ENCODE measurements at places on chromosomes 7 and 10.

GRCh38 chr7:85567983-85568382 is 381.1 kb upstream of the SEMA3D start:
- no peak overlapping the region for H3K27ac ChIP-seq
- H3K4me1 ChIP-seq: no peaks in the 10 kb centered on the region
- no peaks in the 10 kb centered on the region for H3K27me3 ChIP-seq
- H3K4me3 ChIP-seq: no peak overlapping the region
- H3K36me3 ChIP-seq: no peaks in the 10 kb centered on the region

DNA sequence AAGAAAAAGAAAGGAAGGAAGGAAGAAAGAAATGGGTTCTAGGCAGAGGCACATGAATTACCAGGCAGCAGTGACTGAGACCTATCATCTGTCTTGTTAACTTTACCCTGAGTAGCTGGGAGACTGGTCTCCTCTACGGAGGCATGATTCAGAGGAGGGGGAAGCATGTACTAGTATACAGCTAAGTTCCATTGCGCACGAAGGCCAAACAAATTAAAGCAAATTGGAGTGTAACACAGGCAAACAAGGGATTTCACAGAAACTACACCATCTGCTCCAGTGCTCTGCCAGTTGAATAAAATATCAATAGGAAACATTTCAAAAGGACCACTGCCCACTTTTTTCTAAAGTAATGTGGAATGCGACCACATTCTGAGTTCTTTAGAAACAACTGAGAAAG is 65.9 kb upstream of the RSU1 start:
- no peaks in the 10 kb centered on the region for H3K36me3 ChIP-seq
- no peaks in the 10 kb centered on the region for H3K27me3 ChIP-seq
- no peaks in the 10 kb centered on the region for H3K4me1 ChIP-seq
- no peak overlapping the region for H3K27ac ChIP-seq
- DNase-seq: no peak

GRCh38 chr7:92973293-92973731 is 136.9 kb upstream of the CDK6 start:
- H3K4me1 ChIP-seq: no peaks in the 10 kb centered on the region
- no peak for DNase-seq
- no peaks in the 10 kb centered on the region for H3K36me3 ChIP-seq
- no peaks in the 10 kb centered on the region for H3K27me3 ChIP-seq
- no peak overlapping the region for H3K27ac ChIP-seq

DNA sequence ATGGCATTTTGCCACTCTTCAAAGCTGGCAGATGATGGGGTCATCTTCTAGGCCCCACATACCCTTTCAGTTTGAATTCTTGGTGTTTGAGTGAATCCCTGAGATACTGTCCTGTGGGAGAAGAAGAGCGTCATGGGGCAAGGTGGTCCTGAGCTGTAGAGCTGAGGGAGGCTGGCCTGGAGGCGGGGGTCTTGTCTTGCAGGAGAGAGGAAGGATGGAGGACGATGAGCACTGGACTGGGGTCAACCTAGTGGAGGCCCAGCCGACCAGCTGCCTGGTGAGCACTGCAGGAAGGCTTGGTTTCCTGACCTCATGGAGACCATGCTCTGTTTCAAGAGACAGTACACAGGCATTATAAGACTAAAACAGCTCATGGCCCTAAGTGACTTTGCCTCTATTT is 114.6 kb downstream of the TACC2 start:
- H3K4me3 ChIP-seq: no peak overlapping the region
- no peaks in the 10 kb centered on the region for H3K27me3 ChIP-seq
- DNase-seq: no peak
- H3K36me3 ChIP-seq: no peaks in the 10 kb centered on the region

GRCh38 chr7:81007051-81007450 is 88.2 kb upstream of the SEMA3C start:
- no peaks in the 10 kb centered on the region for H3K27me3 ChIP-seq
- no peak for DNase-seq
- H3K27ac ChIP-seq: no peak overlapping the region
- no peak overlapping the region for H3K4me3 ChIP-seq

GRCh38 chr7:128383776-128384175 is 22.3 kb upstream of the PRRT4 start:
- no peaks in the 10 kb centered on the region for H3K36me3 ChIP-seq
- no peak for DNase-seq
- no peak overlapping the region for H3K4me3 ChIP-seq
- H3K27ac ChIP-seq: no peak overlapping the region

GRCh38 chr10:88162852-88163251 is 299.4 kb downstream of the PTEN start:
- no peak overlapping the region for H3K27ac ChIP-seq
- no peak overlapping the region for H3K4me3 ChIP-seq
- H3K4me1 ChIP-seq: peaks cover 8% of the 10 kb centered on the region
- H3K36me3 ChIP-seq: no peaks in the 10 kb centered on the region

- H3K4me3 ChIP-seq: no peak overlapping the region
- H3K27ac ChIP-seq: no peak overlapping the region
- DNase-seq: no peak
- no peaks in the 10 kb centered on the region for H3K4me1 ChIP-seq
- H3K27me3 ChIP-seq: no peaks in the 10 kb centered on the region
These were observed 23.1 kb upstream of the BMPER start for GRCh38 chr7:33882040-33882837.

DNA sequence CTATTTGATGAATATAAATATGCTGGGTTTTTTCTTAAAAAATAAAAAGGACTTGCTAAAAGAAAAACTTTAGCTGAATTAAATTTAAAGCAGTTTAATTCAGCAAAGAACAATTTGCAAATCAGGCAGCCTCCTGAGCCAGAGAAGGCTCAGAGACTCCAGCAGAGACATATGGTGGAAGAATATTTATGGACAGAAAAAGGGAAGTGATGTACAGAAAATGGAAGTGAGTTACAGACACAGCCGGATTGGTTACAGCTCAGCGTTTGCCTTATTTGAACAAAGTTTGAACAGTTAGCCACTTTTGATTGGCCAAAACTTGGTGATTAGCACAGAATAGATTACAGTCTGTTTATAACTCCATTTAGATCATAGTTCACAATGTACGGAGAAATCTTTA is 110.3 kb downstream of the GAD2 start:
- no peak for DNase-seq
- no peaks in the 10 kb centered on the region for H3K36me3 ChIP-seq
- no peak overlapping the region for H3K4me3 ChIP-seq
- H3K4me1 ChIP-seq: no peaks in the 10 kb centered on the region

GRCh38 chr7:151249732-151250072 is 1.2 kb upstream of the SMARCD3 start:
- peaks cover 91% of the 10 kb centered on the region for H3K27me3 ChIP-seq
- no peak overlapping the region for H3K4me3 ChIP-seq
- no peak for DNase-seq

DNA sequence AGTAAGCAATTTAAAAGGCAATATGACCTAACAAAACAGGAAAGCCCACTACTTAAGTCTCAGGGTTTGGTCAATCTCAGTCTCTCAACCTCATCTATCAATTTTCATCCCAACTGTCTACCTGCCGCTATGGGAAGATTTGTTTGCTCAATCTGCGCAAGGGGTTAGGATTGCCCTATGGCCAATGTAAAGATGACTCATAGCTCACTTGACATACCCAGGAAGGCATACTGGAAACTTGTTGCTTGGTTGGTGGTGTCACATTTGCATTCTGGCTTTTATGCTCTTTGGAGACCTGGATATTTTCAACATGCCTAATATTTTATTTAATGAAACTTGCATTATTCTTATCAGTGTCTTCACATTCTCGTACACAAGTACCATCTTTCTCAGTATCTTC is 78.1 kb upstream of the TMEM196 start:
- H3K27ac ChIP-seq: no peak overlapping the region
- no peaks in the 10 kb centered on the region for H3K4me1 ChIP-seq
- H3K4me3 ChIP-seq: no peak overlapping the region
- H3K27me3 ChIP-seq: no peaks in the 10 kb centered on the region

DNA sequence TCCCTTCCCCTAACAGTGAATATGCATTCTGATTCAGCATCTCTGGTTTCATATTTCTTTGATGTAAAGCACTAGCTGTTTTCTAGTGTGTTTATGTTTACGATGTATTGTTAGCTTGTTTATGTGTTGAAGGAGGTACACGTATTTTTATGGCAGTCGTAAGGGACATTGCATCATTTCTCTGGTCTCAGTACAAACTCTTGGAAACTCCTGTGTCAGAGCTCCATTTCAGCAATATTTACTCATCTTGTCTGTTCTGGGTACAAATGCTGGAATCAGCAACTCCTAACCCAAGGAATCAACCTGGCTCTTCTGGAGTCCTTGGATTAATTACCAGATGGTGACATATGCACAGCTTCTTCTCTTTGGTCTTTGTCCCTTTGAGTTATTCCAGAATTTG is 270.0 kb upstream of the PLXDC2 start:
- H3K27me3 ChIP-seq: no peaks in the 10 kb centered on the region
- no peak overlapping the region for H3K4me3 ChIP-seq
- no peaks in the 10 kb centered on the region for H3K36me3 ChIP-seq

GRCh38 chr10:19946791-19947190 is 130.6 kb downstream of the PLXDC2 start:
- H3K27ac ChIP-seq: no peak overlapping the region
- no peaks in the 10 kb centered on the region for H3K4me1 ChIP-seq
- no peak for DNase-seq

DNA sequence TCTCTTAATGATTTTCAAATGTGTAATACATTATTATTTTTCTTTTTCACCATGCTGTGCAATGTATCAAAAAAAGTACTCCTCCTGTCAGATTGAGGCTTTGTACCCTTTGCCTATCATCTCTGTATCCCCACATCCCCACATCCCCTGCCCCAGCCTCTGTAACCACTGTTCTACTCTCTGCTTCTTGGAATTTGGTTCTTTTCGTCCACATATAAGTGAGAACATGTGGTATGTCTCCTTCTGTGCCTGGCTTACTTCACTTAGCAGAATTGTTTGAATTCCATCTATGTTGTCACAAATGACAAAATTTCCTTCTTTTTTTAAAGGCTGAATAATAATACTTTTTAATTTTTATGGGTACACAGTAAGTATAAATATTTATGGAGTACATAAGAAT is 13.8 kb downstream of the TAF3 start:
- H3K4me3 ChIP-seq: no peak overlapping the region
- H3K27ac ChIP-seq: no peak overlapping the region
- H3K36me3 ChIP-seq: no peaks in the 10 kb centered on the region
- H3K27me3 ChIP-seq: no peaks in the 10 kb centered on the region
- no peaks in the 10 kb centered on the region for H3K4me1 ChIP-seq
- DNase-seq: no peak

DNA sequence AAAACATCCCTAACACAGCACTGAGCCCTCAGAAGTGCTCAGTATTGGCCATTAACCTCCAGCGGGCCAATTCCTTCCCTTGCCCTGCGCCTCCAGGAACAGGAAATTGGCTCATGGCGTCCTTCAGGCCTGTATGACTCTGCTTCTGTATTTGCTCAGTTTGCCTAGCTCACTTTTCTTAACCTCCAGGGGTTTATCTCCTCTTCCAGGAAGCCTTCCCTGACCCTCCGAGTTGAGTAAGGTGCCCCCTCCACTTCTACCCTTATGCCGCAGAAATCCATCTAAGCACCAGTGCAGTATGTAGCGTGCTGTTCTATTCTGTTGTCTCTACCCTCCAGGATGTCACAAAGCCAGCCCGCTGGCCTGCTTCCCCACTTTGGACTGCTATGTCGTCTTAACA is 1.1 kb upstream of the SFXN4 start:
- no peak overlapping the region for H3K27ac ChIP-seq
- no peak for DNase-seq
- H3K27me3 ChIP-seq: no peaks in the 10 kb centered on the region
- peaks cover 8% of the 10 kb centered on the region for H3K4me1 ChIP-seq
- H3K4me3 ChIP-seq: no peak overlapping the region

GRCh38 chr10:121460733-121461132 is 137.5 kb downstream of the FGFR2 start:
- H3K4me3 ChIP-seq: no peak overlapping the region
- H3K27ac ChIP-seq: no peak overlapping the region
- H3K27me3 ChIP-seq: no peaks in the 10 kb centered on the region
- no peak for DNase-seq
- peaks cover 7% of the 10 kb centered on the region for H3K4me1 ChIP-seq

- H3K4me3 ChIP-seq: no peak overlapping the region
- H3K27me3 ChIP-seq: no peaks in the 10 kb centered on the region
- no peaks in the 10 kb centered on the region for H3K36me3 ChIP-seq
- no peak for DNase-seq
These were observed 40.2 kb upstream of the ATP6V0A4 start for GRCh38 chr7:138838166-138838565.

DNA sequence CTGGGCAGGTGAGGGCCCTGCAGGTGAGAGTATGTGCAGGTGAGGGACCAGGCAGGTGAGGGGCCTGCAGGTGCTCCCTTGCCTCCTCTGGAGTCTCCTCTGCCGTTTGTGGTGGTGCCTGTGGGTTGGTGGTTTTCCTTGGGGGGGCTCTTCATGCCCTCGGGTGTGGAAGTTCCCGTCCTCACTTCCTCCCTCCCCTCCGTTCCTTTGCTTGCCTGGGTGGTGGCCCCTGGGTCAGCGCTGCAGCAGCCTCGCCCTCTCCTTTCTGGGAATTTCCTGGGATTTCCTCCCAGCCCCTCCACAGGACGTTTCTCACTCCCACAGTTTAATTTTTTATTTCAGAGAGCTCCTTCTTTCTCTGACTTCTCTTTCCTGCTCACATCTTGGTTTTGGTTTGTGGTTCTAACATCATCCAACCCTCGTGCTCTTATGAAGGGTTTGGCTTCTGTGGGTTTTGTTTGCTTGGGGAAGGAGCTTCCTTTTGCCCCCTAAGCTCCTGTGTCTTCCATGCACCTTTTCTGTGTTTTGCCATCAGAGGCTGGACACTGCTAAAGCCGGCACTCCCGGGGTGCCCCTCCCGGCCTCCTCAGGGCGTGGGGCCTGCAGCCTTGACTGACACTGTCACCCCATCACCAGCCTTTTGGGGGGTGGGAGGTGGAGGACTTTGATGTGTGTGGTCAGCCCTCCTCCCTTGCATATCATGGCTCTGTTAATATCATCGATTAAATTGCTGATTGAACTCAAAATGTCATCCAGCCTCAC is 29.2 kb upstream of the ADGRA1 start:
- DNase-seq: no peak
- no peak overlapping the region for H3K27ac ChIP-seq
- H3K4me1 ChIP-seq: no peaks in the 10 kb centered on the region
- H3K27me3 ChIP-seq: peaks cover 62% of the 10 kb centered on the region

DNA sequence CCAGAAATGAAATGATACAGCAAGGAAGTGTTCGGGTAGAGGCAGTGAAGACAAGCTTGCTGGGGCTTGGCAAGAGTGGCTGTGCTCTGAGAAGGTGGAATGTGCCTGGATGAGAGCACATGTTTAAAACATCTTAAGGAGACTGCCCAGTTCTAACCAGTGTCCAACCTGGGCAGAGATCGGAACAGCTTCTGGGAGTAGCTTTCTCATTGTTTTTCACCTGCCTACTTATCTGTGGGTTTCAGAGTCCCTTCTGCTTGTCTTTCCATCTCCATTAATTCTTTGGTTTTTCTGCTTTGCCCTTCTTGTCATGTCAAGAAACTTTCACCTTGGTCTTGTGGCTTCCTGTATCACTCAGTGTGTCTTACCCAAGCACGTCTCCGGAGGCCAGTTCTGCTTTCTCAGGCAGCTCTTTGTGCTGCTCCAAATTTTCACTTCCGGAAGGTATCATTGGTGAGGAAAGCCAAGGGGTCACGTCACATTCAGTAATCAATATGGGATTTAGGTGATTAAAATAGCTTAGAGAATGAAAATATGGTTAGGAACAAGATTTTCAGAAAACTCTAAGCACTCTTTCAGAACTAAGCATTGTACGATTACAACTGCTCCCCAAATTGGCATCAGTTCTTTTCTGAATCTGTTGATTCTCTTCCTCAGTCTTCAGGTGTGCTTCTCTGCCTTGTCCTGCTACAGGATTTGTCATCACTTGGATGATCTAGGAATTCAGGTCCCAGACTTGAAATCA is 5.5 kb upstream of the LAMB4 start:
- H3K4me3 ChIP-seq: no peak overlapping the region
- peaks cover 15% of the 10 kb centered on the region for H3K4me1 ChIP-seq
- peaks cover 86% of the 10 kb centered on the region for H3K27me3 ChIP-seq
